Renal cortical epithelial cell (primary cell): ENCODE measurements at places on chromosomes 2 and 18.

DNA sequence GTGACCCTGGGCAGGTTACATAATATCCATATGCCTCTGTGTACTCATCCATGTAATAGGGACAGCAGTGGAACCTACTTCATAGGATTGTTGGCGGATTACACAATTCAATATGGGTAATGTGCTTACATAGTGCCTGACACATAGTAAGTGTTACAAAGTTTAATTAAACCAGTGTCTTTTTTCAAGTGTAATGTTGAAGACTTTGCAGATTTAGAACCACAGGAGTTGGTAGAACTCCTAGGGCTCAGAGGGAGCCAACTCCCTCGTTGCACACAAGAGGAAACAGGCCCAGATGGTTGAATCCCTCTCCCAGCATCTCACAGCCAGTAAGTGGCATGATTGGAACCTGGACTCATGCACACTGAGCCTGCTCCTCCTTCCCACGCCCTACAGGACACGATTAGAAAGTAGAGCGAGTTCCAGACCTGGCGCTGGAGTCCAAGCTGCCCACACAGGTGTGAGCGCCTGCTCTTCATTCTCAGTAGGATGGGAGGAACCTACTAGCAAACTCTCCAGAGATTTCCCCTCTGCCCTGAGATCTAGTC lies 97.8 kb downstream of the VSNL1 start:
- no peak for DNase-seq

DNA sequence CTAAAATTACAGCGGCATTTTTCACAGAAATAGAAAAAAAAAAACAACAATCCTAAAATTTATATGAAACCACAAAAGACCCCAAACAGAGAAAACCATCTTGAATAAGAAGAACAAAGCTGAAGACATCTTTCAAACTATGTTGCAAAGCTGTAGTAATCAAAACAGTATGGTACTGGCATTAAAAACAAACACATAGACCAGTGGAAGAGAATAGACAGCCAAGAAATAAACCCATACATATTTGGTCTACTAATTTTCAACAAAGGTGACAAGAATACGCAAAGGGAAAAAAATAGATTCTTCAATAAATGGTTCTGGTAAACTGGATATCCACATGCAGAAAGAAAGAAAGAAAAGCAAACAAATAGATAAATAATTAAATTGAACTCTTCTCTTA lies 9.0 kb upstream of the CCDC150 start:
- DNase-seq = no peak

DNA sequence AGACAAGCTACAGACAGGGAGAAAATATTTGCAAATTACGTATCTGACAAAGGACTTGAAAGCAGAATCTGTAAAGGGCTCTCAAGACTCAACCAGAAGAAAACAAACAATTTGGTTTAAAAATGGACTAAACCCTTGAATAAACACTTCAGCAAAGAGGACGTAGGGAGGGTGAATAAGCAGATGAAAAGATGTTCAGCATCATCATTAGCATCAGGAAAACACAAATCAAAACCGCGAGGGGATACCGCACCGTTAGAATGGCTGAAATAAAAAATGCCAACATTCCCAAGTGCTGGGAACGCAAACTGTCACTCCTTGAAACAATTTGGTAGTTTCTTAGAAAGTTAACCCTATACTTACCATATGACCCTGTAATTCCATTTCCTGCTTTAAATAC lies 136.7 kb downstream of the MBP start:
- no peak for DNase-seq

DNA sequence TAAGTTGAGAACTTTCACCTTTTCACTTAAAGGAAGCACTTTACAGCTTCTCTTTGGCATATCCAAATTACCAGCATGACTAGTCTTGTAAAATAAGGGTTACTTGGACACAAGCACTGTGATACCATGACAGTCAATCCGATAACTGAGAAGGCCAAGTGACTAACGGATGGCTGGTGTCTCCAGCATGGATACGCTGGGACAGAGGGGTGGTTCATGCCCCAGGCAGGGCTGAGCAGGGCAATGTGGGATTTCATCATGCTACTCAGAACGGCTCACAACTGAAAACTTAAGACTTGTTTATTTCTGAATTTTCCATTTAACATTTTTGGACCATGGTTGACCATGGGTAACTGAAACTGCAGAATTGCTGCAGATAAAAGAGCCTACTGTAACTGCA lies 43.1 kb upstream of the GPR155 start:
- no peak for DNase-seq

DNA sequence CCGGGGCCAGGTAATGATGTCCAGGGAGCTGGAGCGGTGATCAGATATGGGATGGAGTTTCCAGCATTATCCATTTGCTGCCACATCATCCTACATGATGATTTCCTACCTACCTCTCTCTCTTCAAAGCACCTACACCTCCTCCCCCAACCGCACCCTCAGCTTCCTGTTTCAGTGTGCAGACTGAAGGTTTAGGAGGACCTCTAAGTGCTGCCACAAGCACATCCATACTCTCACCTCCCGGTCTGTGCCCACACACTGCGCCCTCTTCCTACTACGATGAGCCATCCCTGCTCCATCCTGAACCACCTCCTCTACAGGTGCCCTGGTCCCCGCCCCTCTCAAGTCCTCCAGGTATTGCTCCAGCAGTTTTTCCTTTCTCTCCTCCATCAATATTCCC lies 123.7 kb downstream of the ALPK2 start:
- DNase-seq = no peak

- DNase-seq = peak; percentile 38
Observed at GRCh38 chr2:152565884-152566727, 151.2 kb downstream of the PRPF40A start.

- no peak for DNase-seq
Observed at GRCh38 chr18:49878567-49879270, 65.4 kb upstream of the ACAA2 start.

- DNase-seq = no peak
Observed at GRCh38 chr18:4599312-4599711, 144.2 kb upstream of the DLGAP1 start.

DNA sequence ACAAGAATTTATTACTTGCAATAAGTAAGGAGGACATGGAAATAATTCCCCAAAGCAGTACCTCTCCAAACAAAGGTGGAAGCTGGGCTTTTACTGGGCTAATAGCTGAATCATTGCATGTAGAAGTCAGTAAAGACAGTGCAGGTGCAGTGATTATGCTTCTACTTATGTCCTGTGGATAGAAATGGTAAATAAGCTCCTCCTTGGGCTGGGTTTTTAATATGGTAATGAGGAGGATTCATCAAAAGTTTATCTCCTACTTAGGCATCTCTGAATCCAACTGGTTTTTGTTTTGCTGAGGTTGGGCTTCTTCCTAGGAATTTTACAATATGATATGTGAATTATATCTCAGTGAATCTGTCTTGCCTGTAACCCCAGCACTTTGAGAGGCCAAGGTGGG lies 297.4 kb upstream of the MC4R start:
- DNase-seq = no peak

GRCh38 chr2:229492034-229492433 lies 220.9 kb upstream of the PID1 start:
- no peak for DNase-seq

- no peak for DNase-seq
Observed at GRCh38 chr18:43581936-43582519, 304.7 kb upstream of the SYT4 start.

DNA sequence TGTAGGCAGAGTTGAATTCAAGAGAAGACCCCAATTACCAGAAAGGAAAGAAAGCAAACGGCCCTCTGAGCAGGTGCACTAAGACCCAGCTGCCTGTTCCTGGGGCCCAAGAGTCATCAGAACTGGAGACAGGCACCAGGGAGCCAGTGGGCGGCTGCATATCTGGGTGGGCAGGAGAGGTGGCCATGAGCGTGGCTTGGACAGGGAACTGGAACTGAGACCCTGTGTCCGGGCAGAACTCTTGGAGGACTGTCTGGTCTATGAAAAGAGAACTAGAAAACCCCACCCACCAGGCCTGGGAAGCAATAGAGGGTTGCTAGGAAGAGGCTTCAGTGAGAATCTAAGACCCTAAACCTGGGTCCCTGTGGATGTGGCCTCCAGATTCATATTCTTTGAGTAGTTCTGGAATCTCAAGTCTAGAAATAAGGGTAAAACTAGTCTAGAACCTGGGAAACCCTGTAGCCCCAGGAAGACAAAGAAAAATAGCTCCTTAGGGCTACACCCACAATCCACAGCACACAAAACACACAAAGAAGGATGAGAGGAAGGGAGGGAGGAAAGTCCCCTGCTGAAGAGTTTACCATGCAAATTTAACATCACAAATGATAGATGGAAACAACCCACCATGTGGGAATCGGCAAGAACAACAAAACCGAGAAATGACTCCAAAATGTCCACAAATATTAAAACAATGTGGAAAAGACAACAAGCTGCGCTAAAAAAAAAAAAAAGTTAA lies 147.0 kb downstream of the HDAC4 start:
- DNase-seq = no peak

DNA sequence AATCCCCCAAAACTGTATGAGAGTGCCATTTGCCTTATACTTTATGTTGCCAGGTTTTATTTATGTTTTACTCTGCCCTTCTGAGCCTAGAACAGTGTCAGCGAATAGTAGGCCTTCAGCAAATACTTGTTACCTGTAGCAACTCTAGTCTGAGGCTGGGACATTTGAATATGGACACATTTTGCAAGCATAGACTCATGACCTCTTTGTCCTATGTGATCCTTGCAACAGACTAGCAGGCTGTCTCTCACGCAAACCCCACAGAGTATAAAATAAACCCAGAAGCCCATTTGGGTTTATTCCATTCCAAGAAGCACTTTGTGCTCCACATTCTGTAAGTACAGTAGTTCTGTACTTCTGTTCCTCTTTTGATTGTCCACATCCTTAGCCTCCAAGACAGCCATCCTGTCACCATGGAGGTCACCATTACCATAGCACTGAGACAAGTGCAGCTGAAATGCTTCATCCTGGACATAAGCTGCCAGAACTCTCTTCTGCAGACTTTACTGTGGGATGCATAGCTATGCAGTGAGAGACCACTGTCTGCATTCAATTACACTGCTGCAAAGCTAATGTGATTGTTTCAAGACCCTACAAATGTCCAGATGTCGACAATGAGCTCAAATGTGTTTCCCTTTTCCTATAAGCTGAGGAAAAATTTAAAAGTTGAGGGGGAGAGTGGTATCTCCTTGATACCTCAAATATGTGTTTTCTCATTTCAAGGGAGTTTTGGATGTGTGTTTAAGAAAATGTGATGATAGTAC lies 425.7 kb downstream of the PID1 start:
- DNase-seq = no peak

DNA sequence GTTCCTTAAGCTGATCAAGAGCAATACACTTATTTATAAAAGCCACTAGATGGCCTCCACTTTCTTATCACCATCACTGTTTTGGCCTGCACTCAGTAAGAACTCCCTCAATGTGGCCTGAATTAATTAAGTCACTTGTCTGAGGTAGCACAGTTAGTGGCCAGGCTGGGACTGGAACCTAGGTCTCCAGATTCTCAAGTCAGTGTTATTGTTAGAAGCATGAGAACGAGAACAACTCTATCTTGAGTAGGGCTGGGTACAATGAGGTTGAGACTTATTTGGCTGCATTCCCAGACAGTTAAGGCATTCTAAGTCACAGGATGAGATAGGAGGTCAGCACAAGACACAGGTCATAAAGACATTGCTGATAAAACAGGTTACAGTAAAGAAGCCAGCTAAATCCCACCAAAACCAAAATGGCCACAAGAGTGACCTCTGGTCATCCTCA lies 115.8 kb downstream of the SS18 start:
- DNase-seq = peak; percentile 4

DNA sequence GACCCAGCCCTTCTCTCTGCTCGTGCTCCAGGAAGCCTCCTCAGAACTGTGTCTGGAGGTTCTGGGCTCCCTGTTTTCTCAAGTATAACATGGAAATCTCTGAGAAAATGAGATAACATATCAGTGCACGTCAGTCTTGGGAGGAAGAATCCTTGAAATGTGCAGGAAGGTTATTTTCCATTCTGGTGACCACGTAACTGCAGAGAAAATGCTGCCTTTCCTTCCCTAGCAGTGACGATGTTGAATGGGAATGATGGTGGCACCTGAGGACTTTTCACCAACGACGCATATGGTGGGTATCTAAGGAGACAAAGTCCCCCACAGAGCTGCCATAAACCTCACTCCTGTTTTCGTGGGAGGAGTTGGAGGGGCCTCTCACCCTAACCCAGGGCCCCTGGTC lies 272.1 kb upstream of the SIX2 start:
- DNase-seq = no peak

DNA sequence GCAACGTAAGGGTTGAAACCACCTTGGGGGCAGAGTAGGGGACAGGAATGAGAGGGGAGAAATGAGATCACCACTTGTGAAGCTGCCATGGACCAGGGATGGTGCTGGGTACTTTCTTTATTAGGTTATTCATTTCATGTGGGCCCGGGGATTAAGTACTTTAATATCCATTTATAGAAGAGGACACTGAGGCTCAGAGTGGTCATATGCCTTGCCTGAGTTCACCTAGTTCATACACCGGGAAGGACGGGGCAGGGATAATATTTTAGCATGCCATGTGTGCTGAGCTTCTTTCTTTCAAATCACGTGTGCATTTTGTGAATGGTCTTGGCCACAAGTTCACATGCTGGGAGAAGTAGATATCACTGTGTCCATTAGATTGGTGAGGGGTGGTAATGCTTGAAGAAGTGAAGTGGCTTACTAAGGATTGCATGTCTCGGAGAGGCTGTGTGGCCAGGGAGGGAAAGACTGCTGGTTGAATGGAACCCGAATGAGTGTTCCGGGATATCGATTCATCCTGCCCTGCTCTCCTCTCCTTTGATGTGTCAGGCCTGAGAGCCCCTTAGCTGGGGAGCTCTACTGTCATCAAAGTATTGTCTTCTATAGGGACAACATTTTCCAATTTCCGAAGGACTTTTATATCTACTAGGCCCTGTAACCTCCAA lies 187.1 kb downstream of the MYCN start:
- no peak for DNase-seq

DNA sequence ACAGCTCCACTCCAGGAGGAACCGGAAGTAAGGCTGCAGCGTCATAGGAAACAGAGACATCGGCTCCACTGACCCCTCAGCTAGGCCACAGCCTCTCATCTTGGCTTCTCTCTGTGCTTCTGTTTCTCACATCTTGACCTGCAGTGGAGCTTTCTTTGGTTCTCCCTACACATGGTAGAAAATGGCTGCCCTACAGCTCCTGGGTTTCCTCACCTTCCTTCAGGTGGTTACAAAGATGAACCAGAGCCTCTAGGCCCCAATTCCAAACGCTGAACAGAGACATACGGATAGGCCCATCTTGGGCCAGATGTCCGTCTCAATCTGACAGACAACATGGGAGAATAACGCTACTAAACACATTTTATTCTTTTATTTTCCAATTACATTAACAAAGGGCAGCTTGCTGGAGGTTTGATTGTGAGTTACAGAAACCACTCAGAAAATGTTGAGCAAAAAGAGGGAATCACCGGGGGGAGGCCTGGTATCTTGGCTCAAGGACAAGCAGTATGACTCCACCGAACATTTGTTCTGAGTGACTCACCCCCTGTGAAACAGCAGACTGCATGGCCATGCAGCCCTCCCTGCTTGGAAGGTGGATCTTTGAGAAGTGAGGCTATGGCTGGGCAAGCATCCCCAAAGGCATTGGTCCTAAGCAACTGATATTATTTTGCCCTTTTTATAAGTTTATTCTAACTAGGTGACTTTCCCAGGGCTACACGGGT lies 303.5 kb downstream of the CDCA7 start:
- peak; percentile 95 for DNase-seq

GRCh38 chr2:181404472-181404871 lies 52.7 kb upstream of the ITGA4 start:
- DNase-seq = no peak

- DNase-seq = no peak
Observed at GRCh38 chr2:48728295-48728694, 27.2 kb downstream of the LHCGR start.

- DNase-seq = peak; percentile 25
Observed at GRCh38 chr2:152920846-152921245, 202.4 kb downstream of the ARL6IP6 start.
